ENCODE measurements at places on chromosomes 12 and 14.

DNA sequence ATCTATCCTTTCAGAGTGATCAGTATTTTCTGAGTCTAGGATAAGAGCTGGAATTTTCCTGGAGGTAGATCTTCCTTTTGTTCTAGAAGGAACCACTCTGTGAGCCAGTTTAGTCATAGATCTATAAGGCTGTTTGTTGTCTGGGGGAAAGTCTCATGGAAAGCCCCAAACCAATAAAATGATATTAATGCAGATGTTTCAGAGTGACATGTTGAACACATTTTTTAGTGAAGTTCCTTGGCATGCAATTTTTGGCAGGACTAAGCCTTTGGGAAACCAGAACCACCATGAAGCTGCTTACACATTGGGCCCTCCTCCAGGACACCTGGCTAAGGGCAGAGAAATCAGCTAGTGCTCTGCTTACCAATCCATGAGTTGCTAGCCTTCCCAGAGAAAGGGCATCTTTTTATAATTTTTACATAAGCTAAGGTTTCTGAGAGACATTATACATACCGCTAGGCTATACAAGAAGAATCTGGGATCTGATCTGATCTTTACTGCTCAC is 101.5 kb upstream of the PCED1B start:
- DNase-seq, result no peak

DNA sequence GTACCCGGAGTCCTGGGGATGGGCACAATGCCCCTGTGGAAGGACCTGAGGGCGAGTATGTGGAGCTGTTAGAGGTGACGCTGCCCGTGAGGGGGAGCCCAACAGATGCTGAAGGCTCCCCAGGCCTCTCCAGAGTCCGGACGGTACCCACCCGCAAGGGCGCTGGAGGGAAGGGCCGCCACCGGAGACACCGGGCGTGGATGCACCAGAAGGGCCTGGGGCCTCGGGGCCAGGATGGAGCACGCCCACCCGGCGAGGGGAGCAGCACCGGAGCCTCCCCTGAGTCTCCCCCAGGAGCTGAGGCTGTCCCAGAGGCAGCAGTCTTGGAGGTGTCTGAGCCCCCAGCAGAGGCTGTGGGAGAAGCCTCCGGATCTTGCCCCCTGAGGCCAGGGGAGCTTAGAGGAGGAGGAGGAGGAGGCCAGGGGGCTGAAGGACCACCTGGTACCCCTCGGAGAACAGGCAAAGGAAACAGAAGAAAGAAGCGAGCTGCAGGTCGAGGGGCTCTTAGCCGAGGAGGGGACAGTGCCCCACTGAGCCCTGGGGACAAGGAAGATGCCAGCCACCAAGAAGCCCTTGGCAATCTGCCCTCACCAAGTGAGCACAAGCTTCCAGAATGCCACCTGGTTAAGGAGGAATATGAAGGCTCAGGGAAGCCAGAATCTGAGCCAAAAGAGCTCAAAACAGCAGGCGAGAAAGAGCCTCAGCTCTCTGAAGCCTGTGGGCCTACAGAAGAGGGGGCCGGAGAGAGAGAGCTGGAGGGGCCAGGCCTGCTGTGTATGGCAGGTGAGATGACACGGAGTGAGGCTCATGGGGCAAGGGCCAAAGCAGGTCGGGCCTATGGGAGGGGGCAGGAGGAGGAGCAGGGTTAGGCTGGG is 4.5 kb downstream of the ARHGEF40 start:
- no peak for DNase-seq

GRCh38 chr12:75759842-75760572 is 248.6 kb upstream of the KRR1 start:
- no peak for DNase-seq

GRCh38 chr14:35866595-35867279 is 40.6 kb downstream of the BRMS1L start:
- DNase-seq, result no peak

DNA sequence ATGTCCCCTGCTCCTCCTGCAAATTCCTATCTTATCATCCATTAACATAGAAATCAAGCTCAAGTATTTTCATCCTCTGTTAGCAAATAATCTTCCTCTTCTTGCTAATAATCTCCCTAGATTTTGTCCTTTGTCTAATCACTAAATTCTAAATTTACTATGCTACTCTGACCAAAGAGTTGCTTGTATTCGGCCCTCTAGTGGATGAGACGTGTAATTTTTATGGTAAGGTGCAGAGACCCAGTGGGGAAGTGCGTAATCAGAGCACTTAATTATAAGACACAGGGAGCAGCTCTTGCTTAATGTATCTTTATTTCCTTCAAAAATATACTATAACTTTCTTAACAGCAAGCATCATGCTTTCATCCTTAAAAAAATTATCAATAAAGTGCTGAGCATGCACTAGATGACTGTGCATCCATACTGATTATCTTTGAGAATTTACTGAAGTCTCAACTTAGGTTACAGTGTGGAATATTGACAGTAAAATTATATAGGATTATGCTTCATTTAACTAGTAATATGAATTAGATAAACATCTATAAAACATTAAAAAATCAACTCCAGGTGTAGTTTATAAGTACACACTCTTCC is 212.6 kb downstream of the SLC16A7 start:
- DNase-seq, result no peak

- no peak for DNase-seq
Observed at GRCh38 chr12:10142976-10143589, 13.1 kb upstream of the CLEC7A start.

- no peak for DNase-seq
Observed at GRCh38 chr14:102817318-102817717, 40.1 kb downstream of the TRAF3 start.

All from T-helper 17 cell (primary cell).